ENCODE measurements at places on chromosomes 2 and 18.

DNA sequence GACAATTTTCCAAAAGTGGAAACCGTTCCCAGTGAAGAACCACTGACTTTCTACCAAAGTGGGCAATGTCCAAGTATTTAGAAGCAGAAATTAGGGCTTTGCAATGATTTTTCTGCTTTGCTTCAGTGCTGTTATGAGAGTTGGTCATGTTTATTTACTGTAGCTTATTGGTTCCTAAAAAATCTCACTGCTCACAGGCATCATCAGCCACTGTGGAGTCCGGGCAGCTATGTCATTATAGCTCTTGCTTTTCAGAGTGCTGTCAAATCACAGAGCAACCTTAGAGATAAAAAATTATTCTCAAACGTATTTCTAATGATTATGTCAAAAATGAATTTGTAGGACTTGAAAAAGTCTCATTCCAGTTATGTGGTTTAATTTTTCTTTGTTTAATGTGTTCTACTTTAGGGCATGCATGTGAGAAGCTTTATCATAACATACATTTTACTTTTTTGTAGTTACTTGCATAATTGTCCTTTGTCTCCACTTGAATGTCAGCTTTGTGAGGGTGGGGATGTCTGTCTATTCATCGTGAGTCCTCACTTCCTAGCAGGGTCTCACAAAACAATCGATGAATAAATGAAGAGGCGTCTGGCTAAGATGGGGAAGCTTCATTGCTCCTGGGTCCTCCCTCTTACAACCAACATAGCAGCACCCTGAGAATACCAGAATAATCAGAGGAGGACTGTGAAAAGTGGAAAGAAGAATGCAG is 117.6 kb downstream of the TPGS2 start:
- no peak for DNase-seq

GRCh38 chr2:66888791-66889631 is 454.1 kb downstream of the MEIS1 start:
- peak; percentile 48 for DNase-seq

- DNase-seq, result no peak
These were observed 34.8 kb upstream of the NCKAP5 start for GRCh38 chr2:133603109-133603508.

GRCh38 chr2:73716543-73717250 is 20.4 kb downstream of the TPRKB start:
- DNase-seq, result no peak

GRCh38 chr18:79384151-79384807 is 11.5 kb upstream of the NFATC1 start:
- DNase-seq, result no peak

DNA sequence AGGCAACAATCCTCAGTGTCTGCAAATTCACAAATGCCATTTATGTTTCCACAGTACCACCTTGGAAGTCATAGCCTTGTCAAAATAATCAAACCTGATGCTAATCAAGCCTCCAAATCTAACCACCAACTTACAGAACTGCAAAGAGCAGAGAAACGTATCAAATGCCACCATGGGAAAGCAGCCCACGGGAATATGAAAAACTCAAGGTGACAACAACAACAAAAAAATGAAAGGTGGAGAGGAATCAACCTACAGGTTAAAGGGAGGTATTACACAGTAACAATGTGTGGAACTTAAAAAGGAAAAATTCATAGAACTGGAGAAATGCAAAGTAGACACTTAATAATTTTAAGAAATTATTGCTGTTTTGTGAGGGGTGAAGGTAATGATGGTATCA is 46.7 kb downstream of the CD226 start:
- no peak for DNase-seq

All from left hindlimb (tissue), 1 donor.